ENCODE measurements at places on chromosomes 13 and 19.

DNA sequence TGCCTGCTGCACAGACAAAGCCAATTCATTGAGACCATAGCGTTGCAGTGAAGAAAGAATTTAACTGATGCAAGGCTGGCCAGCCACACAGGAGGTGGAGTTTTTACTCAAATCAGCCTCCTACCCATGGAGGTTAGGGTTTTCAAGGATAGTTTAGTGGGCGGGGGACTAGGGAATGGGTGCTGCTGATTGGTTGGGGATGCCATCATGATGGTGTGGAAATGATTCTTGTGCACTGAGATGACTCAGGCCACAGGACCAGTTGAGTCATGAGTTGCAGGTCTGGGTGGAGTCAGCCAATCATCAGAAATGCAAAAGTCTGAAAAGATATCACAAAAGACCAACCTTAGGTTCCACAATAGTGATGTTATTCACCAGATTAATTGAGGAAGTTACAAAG, 359.6 kb downstream of the FOXO1 start:
- no peak for DNase-seq

DNA sequence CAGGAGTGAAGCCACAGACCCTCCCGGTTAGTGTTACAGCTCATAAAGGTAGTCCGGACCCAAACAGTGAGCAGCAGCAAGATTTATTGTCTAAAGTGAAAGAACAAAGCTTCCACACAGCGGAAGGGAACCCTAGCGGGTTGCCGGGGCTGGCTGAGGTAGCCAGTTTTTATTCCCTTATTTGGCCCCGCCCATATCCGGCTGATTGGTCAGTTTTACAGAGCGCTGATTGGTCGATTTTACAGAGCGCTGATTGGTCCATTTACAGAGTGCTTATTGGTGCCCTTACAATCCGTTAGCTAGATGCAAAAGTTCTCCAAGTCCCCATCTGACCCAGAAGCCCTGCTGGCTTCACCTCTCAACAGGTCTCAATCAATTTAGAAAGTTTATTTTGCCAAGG, 126.0 kb upstream of the RFC3 start:
- no peak for DNase-seq

- DNase-seq = no peak
Measured at GRCh38 chr13:44098559-44098958, 218.9 kb downstream of the LACC1 start.

GRCh38 chr19:17475541-17476115, 5.3 kb downstream of the SLC27A1 start:
- DNase-seq = no peak

Measured in NCI-H1694 (cell line).